ENCODE measurements at places on chromosomes 3 and 15.

DNA sequence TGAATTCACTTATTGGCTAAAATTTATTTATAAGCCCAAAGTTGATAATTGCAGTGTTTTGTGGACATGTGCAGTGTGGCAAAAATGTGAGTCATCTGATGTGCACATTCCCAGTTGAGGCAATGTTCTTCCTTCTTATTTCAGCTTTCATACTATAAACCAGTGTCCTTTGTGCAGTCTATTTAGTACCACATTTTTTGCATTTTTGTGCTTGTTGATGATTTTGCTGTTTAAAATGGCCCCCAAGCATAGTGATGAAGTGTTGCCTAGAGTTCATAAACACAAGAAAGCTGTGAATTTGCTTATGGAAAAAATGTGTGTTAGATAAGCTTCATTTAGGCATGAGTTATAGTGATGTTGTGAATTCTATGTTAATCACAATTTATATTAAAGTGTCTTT is 19.4 kb upstream of the IL20RB start:
- DNase-seq, result no peak

DNA sequence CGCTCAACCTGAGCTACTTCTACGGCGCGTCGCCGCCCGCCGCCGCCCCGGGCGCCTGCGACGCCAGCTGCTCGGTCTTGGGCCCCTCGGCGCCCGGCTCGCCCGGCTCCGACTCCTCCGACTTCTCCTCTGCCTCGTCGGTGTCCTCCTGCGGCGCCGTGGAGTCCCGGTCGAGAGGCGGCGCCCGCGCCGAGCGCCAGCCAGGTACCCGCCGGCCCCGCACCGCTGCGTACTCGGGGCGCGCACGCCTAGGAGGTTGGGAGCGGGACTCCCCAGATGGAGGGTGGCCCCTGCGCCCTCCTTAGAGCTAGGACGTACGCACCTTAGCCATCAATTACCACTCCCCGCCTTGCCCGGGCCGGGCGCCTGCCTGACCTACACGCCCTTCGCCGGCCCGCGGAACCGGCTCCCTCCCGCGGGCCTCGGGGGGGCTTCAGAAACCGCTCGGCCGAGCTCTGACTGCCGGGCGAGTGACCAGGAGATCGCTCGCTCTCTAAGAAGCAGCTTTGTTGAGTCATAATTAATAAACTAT is 466 bp downstream of the NFKBIZ start:
- peak; percentile 75 for DNase-seq

GRCh38 chr3:129606636-129607390 is at the start of gene PLXND1:
Gene PLXND1, minus strand, starts transcription at chr3:129606676. Its CDS starts 37 bp downstream, at chr3:129606639.
- peak; percentile 64 for DNase-seq

- DNase-seq, result no peak
Observed at GRCh38 chr3:2993736-2994135, 116.4 kb downstream of the IL5RA start.

DNA sequence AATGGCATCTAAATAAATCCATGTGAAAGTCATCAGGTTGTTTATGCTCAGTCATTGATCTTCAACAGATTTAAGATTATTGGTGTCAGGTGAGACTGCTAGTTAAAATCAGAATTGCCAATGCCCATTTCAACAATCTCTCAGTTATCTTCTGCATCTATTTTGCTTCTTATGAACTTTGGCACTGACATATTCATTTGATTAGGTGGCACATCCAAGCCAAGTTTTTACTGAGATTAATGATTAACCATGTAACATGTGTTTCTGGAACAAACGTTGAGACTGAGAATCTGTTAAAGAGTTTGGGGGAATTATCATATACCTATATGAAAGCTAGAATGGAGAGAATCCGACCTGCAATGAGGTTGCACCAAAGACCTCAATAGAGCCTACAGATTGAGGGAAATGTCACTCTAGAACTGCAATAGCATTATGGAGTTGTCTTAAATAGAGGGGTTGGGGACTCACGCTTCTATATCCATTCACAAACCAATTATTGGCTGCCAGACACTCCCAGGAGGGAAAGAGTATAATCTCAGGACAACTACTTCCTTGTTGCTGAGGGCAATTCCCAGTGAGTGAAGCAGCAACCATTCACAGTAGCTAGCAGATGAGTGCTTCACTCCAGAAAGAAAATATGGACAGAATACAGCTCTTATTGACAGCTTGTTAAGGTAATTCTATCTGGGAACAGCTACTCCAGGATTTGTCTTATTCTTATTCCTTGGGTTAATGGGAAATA is 891.3 kb downstream of the SQOR start:
- DNase-seq, result no peak
